ENCODE measurements at places on chromosomes 7 and 10.

DNA sequence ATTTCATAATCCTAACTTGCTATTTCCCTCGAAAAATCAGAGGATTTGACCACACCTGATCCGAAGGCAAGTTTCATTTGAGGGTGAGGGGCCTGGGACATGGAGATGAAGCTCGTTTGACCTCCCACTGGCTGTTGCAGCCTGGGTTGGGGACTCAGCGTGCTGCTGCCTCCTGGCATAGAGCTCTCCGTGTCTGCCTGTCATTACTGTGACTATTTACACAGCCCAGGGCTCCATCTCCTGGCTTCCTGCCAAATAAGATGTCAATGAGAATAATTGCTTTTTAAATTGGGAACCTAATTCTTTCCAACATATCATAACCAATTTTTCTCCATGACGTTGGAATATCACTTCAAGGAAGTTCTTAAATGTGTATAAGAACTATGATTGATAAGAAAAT is 139.3 kb upstream of the COBL start:
- no peak for DNase-seq

GRCh38 chr7:112212571-112212970 is 6.1 kb downstream of the ZNF277 start:
- DNase-seq = no peak

DNA sequence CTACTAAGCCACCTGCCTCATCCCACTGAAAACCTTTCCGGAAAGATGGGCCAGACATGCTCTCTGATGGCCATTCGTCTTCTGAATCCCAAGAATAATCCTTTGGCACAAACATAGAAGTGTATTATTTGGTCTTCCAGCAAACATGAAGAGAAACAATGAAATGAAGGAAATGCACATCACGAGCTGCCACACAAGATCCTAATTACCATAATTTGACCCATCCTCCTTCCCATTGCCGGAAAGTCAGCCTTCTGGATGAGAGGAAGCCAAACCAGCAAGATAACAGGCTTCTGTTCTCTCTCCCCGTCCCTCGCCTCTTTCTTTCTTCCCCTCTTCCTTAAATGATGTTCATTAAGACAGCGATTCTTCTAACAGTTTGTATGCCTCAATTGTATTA is 218.9 kb upstream of the KMT2E start:
- no peak for DNase-seq

DNA sequence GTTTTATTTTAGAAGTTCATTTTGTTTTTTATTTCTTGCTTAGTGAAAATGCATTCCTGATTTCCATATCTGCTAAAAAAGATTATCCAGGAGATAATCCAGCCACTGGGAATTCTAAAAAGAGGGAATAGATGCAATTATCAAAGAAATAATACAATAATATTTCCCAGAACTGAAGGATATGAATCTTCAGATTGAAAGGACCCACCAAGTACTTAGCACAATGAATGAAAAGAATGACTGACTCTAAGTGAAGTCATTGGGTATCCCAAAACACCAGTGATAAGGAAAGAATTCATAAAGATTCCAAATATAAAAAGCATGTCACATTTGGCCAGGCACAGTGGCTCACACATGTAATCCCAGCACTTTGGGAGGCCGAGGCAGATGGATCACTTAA is 79.3 kb downstream of the REEP3 start:
- no peak for DNase-seq

DNA sequence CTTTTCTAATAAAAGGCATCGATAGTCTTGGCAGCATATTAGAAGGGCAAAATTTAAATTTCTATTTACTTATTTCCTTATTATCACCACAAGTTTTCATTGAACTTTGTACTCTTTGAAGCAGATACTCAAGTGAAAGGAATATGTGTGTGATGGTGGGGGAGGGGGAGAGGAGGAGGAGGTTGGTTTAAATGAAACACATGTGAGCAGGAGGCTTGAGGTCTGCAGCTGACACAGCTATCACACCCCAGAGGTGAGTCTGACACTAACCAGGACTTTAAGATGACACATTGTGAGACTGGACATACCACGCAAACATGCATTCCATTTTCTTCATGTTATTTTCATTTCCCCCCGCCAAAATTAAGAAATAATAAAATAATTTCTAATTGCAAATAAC is 63.3 kb downstream of the CTTNBP2 start:
- DNase-seq = no peak

- no peak for DNase-seq
These were observed 340.8 kb upstream of the PODXL start for GRCh38 chr7:131897016-131897789.

GRCh38 chr7:77413861-77414424 is 2.2 kb downstream of the GSAP start:
- no peak for DNase-seq

- DNase-seq = no peak
These were observed 697.6 kb downstream of the KCNMA1 start for GRCh38 chr10:76939933-76940468.

GRCh38 chr7:84081973-84082522 is 112.5 kb downstream of the SEMA3A start:
- no peak for DNase-seq

All from activated T-cell treated with anti-CD3 and anti-CD28 coated beads for 1 hour (primary cell).